ENCODE measurements at places on chromosomes 11 and 22.
A peak's percentile ranks its signal among the peaks of the same experiment; 100 is the strongest.

DNA sequence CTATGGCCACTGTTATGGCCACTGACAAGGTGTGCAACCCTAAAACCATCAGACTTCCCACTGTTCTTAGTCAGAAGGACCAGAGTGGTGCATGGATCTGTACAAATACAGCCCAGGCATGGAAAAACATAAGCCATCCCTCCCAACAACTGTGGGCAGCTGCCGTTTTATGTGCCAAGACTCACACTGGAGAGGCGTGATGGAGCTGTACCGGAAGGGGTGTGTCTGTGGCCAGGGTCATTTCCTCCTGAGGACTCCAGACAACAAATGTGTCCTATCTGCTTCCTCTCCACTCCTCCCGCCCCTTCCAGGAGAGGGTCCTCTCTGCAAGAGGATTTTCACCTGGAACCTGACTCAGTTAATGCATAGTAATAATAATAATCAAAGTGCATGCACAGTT lies 29.5 kb downstream of the KCNJ1 start:
- no peak for DNase-seq

- no peak for DNase-seq
Observed at GRCh38 chr22:32306561-32306960, 51.1 kb upstream of the RFPL3 start.

DNA sequence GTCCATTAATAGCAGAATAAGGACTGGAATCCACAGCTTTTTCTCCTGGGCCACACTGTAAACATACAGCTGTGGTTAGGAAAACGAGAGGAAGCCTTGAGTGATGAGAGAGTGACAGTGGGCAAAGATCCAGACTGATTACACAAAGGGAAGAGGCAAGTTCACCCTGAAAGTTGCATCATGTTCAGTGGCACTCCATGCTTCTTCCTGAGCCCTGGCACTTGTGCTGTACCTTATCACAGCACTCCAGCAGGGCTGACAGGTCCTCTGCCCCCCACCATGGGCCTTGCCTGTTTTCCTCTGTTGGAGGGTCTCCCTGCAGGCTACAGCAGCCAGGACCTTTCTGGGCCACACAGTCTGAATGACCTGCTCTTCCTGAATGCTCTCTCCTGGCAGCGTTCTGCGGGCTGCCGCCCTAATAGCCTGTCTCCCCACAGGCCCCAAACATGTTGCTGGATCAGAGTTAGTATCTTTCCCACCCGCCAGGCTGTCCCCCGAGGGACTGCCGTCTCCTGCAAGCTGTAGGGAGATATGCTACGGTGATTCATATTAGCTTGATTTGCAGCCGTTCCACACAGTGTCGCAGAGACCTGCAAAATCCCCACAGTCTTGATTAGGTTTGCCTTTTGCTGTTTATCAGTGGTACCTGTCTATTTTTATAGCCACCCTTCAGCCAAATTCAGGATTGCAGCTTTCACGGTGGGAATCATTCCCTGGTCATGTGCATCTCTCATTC lies 60.2 kb downstream of the NTM start:
- peak; percentile 41 for DNase-seq

DNA sequence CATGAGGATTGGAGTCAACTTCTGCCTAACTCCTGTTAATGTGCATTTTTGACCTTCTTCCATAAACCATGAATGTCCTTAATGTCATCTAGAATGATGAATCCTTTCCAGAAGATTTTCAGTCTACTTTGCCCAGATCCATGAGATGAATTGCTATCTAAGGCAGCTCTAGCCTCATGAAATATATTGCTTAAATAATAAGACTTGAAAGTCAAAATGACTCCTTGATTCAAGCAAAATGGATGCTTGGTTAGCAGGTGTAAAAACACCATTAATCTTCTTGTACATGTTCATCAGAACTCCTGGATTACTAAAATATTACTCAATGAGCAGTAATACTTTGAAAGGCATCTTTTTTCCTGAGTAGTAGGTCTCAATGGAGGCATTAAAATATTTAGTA lies 238.5 kb upstream of the ZC3H12C start:
- no peak for DNase-seq

- peak; percentile 88 for DNase-seq
Observed at GRCh38 chr11:120807414-120808150, 216.3 kb upstream of the TBCEL start.

GRCh38 chr11:8652140-8652539 lies 30.3 kb downstream of the TRIM66 start:
- DNase-seq = peak; percentile 97

GRCh38 chr11:44835296-44835695 lies 108.5 kb downstream of the TSPAN18 start:
- peak; percentile 44 for DNase-seq

DNA sequence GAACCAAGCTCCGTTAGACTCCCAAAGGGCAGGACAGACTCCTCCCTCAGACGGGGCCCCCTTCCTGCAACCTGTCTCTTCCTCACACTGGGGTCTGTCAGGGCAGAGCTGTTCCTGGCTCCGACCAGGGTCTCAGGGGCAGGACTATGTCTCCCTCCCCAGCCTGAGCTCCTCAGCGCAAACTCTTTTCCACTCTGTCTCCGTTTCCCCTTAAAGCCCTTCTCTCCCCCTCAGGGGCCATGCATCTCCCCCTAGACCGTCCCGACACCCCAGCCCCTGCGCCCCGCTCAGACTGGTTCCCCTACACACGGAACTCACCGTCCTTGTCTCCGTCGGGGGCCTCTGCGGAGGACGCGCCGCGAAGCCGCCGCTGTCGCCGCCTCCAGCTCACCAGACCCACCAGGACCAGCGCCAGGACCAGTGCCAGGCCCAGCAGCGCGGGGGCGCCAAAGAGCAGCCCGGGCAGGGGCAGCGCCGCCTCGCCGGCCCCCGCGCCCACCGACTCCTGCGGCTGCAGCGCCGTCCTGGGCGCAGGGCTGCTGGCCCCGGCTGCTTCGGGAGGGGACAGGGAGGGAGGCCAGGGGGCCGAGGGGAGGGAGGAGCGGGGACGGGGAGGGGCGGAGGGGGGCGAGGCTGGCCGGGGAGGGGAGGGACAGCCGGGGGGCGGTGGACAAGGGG lies 684 bp downstream of the TNFRSF13C start:
- DNase-seq = peak; percentile 40

DNA sequence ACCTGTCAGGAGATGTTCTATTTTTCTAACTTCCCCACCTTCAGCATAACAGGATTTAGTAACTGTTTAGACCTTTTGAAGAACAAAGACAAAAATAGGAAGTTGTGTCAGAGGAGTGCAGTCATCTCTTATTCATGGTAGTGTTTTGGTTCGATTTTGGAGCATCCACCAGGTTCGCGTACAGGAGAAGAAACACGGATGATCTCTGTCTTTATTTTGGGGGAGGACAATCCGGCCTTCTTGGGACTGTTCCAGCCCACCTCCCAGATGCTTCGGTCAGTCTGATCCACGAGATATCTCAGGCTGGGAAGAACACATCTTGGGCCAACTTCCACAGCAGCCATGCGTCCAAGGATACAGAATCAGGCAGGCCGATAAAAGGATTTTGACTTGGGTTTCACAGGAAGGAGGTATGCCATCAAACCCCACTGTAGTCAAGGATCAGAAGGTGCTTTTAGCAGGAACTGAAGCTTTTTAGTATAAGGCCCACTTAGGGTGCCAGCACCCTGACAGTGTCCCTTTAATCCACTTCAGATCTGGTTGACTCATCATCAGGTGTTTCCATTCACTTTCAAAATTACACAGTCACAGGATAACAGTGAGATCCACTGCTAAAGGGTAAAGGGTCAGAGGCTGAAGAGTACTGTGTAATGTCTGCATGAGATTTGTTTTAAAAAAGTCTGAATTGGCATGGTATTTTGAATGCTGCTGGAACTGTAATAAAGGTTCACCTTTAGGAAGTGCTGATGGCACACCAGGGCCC lies 16.5 kb downstream of the PATZ1 start:
- no peak for DNase-seq

DNA sequence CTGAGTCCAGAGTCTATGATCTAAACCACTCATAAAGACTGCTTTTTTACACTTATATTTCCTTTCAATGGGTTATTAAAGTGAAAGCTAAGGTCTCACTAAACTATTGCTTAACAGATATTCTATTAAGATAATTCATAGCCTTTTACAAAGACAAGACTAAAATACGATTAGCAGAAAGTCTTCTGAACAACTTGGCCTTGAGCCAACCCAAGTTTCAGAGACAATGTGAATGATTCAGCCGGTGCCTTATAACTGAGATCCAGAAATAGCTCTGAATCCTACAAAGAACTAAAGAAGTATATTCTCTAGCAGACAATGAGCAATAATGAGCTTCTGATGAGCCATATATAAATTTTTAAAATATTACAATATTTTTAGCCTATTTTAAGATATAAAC lies 41.5 kb upstream of the CARD18 start:
- DNase-seq = peak; percentile 78

DNA sequence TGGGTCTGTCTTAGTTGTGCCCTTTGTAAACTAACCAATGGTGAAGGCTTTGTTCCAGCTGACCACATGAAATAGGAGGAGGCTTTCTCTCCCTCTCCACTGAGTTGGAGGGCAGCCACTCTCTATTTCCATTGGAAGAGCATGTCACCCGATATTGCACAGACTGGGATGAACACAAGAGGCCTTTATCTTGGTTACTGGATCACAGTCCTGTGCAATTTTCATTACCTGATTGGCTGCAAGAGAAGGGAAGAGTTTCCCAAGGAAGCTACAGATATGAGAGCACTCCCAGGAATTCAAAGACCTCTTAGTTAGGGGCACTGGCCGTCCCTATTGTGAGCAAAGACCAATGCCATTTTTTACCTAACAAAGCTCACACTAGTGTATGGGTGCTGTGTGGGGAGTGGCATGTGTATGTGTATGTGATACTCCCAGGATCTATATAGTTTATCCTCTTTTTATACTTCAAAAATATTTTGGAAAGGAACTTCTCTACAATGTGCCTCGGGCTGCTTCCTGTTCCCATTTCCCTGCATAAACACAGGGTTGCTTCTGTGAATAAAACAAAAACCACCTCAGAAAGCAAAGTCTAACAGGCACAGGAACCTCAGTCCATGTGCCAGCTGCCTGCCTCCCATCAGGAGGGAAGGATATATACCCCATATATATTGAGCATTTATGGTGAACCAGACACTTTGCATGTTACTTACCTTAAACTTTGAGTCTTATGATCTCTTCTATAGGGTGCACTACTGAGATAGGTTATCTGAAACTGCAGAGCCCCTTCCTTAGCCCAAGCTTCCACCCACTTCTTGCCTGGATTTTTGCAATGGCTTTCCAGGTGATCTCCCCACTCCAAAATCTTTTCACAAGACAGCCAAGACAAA lies 126.5 kb downstream of the RASSF10 start:
- DNase-seq = peak; percentile 59

- no peak for DNase-seq
Observed at GRCh38 chr11:20021771-20022362, 138.4 kb downstream of the DBX1 start.

- DNase-seq = peak; percentile 97
Observed at GRCh38 chr11:35579557-35580396, 38.5 kb upstream of the FJX1 start.

DNA sequence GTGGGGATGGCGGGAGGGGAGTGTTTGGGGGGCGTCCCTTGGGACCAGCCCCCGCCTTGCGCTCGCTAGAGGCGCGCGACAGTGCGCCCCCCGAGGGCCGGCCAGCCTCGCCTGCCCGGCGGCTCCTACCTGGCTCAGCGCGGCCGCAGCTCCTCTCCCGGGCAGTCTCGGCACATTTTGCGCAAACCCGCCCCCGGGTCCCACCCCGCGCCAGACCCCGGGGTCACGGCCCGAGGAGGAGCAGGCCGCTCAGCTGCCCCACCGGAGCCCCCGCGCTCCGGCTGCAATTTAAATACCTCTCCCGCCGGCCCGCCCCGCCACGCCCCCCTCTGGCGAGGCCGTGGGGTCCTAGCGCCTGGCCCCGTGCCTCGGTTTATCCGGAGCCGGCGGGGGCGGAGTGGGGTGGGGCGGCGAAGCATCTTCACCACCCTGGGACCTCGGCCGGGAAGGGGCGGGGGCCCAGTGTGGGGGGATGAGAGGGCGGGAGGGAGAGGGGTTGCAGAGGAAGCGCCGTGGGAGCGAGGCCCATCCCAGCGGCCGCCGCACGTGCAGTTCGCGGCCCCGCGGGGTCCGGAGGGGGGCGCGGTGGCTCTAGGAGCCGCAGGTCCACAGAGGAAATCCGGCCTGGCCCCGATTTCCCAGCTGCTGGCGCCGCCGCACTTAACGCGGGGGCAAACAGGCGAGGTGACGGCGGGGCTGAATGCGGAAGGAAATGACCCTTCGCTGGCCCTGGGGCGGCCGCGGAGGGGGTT lies at the start of gene LRRC32:
LRRC32 (minus strand) TSS at position 263 of the 752 bp plus-strand sequence. CDS start 4,793 bp downstream, outside the sequence.
- DNase-seq = peak; percentile 48

- DNase-seq = peak; percentile 25
Observed at GRCh38 chr11:107370390-107370789, 87.2 kb downstream of the CWF19L2 start.

- DNase-seq = no peak
Observed at GRCh38 chr22:21936151-21936775, 16.4 kb downstream of the PPM1F start.

GRCh38 chr22:24952837-24953383 lies 394 bp downstream of the KIAA1671 start:
- peak; percentile 13 for DNase-seq

GRCh38 chr11:45388472-45388871 lies 102.3 kb upstream of the SYT13 start:
- no peak for DNase-seq

DNA sequence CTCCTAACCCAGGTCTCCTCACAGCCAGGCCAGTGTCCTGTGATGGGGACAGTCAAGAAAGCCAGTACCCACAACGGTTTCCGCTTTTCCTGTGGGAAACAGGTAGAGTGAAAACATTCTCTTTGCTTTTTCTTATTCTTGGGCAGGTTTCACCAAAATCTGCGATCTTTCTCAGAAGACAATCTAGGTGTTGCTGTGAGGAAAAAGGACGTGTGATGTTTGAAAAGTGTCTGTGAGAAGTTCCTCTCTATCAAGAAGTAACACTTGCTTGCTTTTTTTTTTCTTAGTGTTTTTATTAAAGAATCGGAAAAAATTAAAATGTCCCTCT lies 9.2 kb upstream of the IL2RB start:
- DNase-seq = no peak

Measured in fibroblast of skin of scalp (primary cell).